Gastroesophageal sphincter (tissue), 4 donors: ENCODE measurements at places on chromosomes 7 and 10.
A peak's percentile ranks its signal among the peaks of the same experiment; 100 is the strongest.

- ATAC-seq: no peak
These were observed 5.5 kb upstream of the MGAM start for GRCh38 chr7:141990011-141990725.

- no peak for ATAC-seq
These were observed 21.1 kb downstream of the FAM133B start for GRCh38 chr7:92569137-92569536.

GRCh38 chr10:118541718-118542117 is 53.7 kb downstream of the PRLHR start:
- ATAC-seq: no peak

DNA sequence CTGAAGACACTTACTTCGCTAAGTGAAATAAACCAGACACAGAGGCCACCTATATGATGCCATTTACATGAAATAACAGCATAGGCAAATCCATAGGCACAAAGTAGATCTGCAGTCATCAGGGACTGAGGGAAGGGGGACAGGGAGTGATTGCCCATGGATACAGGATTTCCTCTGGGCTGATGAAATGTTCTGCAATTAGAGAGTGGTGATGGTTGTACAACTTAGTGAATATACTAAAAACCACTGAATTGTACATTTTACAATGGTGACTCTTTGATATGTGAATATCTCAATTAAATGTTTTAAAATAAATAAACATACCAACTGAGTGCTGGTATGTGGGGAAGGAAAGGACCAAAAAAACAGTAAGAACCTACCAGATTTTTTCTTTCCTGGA is 20.4 kb downstream of the PPA1 start:
- no peak for ATAC-seq

- ATAC-seq: no peak
These were observed 114.3 kb downstream of the LRRN3 start for GRCh38 chr7:111205251-111205650.

- ATAC-seq: no peak
These were observed 30.1 kb downstream of the LRRC17 start for GRCh38 chr7:102942868-102943267.

DNA sequence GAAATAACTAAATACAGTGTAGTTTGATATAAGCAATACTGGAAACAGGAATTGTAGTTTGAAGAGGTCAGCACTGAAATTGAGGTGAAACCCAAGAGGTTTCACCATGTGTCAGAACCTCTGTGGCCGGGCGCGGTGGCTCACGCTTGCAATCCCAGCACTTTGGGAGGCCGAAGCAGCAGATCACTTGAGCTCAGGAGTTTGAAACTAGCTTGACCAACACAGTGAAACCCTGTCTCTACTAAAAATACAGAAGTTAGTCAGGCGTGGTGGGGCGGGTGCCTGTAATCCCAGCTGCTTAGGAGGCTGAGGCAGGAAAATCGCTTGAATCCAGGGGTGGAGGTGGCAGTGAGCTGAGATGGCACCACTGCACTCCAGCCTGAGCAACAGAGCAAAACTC is 13.7 kb downstream of the AHCYL2 start:
- no peak for ATAC-seq

DNA sequence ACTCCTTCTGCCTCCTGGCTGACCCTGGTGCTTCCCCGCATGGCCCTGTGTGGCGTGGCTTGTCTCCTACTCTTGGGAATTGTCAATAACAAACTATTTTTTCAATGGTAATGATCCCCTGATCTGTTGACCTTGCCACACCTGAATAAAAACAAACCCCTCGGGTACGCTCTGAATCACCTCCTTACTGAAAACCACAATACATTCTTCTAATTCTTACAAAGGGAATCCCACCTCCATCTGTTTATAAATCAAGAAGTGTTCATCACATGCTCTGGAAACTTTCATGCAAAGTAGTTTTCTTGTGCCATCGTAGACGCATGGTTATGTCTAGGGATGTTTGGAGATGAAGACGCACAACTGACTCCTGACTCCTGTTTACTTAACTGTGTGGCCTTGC is 245.8 kb downstream of the FRMD4A start:
- ATAC-seq: no peak

DNA sequence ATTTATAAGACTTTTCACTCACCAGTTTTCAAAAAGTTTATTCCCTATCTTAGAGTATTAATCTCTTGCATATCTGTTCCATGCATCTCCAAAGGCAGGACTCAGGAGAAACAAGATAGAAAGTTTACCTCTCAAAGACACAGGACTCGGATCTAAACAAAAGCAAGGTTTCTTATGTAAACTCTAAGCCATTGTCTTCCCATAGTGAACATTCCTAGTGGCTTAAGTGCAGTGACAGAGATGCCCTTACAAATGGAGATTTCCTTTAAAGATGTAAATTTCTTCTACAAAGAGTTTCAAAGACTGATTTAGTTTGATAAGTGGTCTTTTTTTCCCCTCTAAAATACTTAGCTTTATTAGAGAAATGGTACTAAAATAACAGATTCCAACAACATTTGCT is 209.8 kb downstream of the ACTR3B start:
- no peak for ATAC-seq

DNA sequence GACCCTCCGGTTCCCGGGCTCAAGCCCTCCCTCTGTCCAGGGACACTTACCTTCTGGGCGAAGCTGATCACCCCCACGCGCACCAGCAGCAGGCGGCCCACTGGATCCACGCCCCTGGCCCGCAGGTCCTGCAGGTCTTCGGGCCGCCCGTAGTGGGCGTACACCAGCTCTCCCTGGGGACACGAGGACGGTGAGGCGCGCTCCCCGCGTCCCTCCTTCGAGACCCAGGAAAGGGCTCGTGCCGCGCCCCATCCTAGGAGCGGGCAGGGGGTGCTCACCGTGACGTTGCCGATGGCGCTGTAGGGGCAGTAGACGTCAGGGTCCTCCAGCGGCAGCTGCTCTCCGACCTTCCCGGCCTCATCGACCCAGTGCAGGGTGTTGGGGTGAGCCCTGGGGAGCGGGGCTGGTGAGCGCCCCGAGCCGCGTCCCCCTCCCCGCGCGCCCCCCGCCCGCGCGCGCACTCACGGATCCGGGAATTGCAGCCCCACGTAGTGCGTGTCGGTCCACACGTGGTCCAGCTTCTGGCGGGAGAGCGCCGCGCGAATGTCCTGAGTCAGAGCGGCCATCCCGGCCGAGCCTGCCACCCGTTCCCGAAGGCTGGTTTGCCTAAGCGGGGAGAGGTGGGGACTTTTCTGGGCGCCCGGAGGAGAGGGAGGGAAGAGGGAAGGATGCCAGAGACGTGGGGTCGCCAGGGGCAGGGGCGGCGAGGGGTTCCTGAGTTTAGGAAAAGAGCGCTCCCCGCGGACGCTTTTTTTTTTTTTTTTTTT is 8.2 kb downstream of the TFR2 start:
- ATAC-seq: peak; percentile 64

- no peak for ATAC-seq
These were observed 28.0 kb downstream of the GRK5 start for GRCh38 chr10:119235356-119235755.

- no peak for ATAC-seq
These were observed 75.1 kb downstream of the ANKRD61 start for GRCh38 chr7:6106140-6106904.
